Hematopoietic multipotent progenitor cell (in vitro differentiated cells): ENCODE measurements at places on chromosomes 7 and 10. TPM values are rescaled to one million over a fixed set of nuclear protein-coding genes. Genes with fewer than 3 reads are reported as not detected.

The HOXA5 gene
- total RNA-seq = 30.4 TPM

The HNRNPA2B1 gene
- total RNA-seq = 89.9 TPM

GRCh38 chr7:129169171-129169671 lies 19.2 kb upstream of the SMO start:
- peak; percentile 49 for DNase-seq

GRCh38 chr7:113873554-113874151 lies 45.2 kb downstream of the PPP1R3A start:
- DNase-seq = no peak

GRCh38 chr7:124843336-124843735 lies 77.7 kb upstream of the GPR37 start:
- DNase-seq = peak; percentile 13

The OR9A2 gene
- total RNA-seq = under 0.01 TPM

DNA sequence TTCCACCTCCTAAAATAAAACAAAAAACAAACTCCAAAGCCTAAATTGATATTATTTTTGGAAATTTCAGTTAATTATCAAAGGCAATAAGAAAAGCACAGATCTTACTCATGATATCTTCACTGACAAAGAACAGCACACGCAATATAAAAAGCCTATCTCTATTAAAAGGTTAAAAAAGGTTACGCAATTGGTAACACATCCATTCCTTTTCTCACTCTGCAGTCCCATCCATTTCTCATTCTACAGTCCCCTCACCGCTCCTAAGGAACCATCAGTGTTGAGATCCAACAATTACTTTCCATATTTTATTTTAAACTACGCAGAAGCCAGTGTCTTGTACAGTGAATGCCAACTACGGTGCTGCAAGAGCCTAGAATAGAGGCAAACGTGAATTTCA lies 1.3 kb downstream of the SEC61G start:
- DNase-seq = no peak

- no peak for DNase-seq
Observed at GRCh38 chr10:79353000-79353406, 5.7 kb downstream of the PPIF start.

DNA sequence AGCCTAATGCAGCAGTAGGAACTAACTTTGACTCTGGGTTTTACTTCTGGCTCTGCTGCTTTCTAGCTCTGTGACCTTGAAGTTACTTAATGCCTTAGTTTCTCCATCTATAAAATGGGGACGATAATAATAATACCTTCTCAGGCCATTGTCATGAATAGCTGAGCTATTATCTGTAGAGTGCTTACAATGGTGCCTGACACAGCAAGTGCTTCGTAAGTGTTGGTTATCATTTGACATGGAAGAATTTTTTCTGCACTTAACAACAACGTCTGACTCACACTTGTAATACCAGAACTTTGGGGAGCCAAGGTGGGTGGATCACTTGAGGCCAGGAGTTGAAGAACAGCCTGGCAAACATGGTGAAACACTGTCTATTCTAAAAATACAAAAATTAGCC lies 140.5 kb downstream of the ARL4A start:
- DNase-seq = no peak

DNA sequence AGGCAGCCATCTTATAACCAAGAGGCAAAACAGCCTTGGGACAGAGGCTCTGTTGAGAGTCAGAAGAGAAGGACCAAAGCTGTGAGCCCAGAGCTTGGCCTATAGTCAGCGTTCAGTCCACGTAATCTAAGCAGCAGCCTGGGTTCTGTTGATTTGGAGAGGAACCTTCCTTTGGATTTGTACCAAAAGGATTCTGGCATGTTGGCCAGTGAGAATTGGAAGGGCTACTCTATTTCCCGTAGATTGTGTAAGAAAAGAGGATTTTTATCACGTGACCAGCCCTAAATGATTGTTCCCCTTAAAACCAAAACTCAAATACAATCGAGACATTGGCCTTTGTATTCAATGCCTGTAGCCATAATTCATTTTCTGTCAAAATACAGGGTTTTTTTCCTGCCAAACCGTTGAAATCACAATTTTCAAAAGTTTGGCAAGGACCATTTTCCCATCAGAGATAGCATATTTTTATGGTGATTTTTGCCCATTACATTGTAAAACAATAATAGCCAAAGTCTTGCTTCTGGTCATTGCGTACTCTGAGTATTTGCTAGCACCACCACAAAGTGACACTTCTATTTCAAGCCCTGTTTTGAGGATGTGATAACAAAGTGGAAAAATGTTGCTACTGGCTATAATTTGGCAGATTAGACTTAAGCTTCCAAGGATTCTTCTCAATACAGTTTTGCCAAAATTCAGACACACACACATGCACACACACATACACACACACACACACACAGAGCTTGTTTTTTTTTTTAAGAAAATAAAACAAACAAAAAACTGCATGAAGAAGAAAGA lies 23.1 kb upstream of the BMPER start:
- no peak for DNase-seq

DNA sequence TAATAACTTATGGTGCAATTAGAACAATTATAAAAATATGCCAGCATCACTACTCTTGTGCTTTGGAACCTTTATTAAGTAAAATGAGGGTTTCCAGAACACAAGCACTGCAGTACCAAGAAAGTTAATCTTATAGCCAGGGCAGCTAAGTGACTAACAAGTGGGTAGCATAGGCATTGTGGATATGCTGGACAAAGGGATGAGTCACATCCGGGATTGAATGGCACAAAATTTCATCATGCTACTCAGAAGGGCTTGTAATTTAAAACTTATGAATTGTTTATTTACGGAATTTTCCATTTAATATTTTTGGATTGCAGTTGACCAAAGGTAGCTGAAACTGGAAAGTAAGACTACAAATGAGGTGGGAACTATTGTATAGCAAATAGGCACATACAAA lies 250.6 kb downstream of the C7orf25 start:
- no peak for DNase-seq

GRCh38 chr10:122531939-122532338 lies 28.6 kb upstream of the DMBT1 start:
- no peak for DNase-seq

The PNLIP gene
- not detected for total RNA-seq

- peak; percentile 96 for DNase-seq
Observed at GRCh38 chr10:112949875-112950507, at the start of gene TCF7L2. Gene TCF7L2 (plus strand): TSS chr10:112950247. CDS start chr10:112950757, 510 bp downstream.

The BTBD16 gene
- total RNA-seq = not detected

The ABI1 gene
- 53.6 TPM for total RNA-seq

- DNase-seq = no peak
Observed at GRCh38 chr10:986881-987619, 1.2 kb upstream of the GTPBP4 start.

- no peak for DNase-seq
Observed at GRCh38 chr7:29401769-29402168, 161.9 kb upstream of the PRR15 start.

GRCh38 chr10:79483948-79484347 lies 28.4 kb upstream of the EIF5AL1 start:
- no peak for DNase-seq

DNA sequence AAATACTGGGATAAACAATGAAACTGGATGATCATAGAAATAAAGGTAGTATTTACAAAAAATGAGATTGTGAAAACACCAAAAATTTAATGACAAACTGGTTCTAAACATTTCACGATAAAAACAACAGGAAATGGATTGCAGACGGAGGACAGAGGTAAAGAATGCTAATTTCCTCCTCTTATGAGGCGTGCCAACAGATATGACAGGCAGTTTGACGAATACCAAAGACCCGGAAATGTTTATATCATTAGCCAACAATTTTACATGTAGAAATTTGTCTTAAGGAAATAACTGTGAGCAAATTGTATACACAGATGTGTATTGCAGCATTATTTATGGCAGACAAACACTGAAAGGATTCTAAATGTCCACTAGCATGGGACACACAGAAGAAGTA lies 162.0 kb upstream of the MGMT start:
- no peak for DNase-seq

DNA sequence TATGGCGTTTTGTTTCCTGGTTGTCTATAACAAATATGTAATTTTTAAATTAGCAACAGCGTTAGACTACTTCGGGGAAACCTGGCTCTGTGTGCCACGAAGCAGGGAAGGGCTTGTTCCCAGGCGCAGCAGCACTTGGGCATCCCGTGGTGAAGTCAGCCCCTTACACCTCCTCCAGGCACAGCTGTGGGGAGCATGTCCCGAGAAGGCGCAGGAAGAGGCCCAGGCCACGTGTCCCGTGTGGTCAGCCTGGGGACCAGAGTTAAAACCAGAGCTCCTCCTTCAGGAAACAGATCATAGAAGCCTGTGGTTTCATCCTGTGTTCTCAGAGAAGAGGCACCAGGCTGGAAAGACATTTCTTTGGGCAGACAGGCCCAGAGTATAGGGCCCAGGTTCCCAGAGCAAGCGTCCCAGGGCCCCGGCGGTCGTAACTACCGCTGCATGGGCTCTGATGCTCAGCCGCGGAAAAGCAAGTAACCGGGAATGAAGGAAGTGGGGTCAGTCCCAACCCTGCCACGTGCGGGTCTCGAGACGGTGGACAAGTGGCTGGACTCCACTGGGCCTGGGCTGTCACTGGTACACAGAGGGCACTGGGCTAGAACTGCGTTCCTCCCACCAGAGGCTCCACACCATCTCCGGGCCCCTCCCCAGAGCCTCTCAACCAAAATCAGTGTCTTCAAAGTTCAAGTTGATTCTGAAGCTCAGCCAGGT lies 7.1 kb downstream of the NUDT1 start:
- DNase-seq = peak; percentile 70

GRCh38 chr10:20327954-20328353 lies 511.7 kb downstream of the PLXDC2 start:
- no peak for DNase-seq

The OPALIN gene
- total RNA-seq = under 0.01 TPM

GRCh38 chr7:142745091-142745635 lies 4.1 kb upstream of the PRSS1 start:
- DNase-seq = no peak
